Stimulated activated effector memory CD8-positive, alpha-beta T cell treated with anti-CD3 and anti-CD28 coated beads, Interleukin-12 subunit alpha, Interleukin-12 subunit beta, amount 100 ng/mL, for 72 hours (primary cell): ENCODE measurements at places on chromosomes 6 and 20.

GRCh38 chr20:63692436-63693082 lies 3.9 kb upstream of the TNFRSF6B start:
- no peak for DNase-seq

GRCh38 chr6:6661684-6662083 lies 73.2 kb downstream of the LY86 start:
- no peak for DNase-seq

DNA sequence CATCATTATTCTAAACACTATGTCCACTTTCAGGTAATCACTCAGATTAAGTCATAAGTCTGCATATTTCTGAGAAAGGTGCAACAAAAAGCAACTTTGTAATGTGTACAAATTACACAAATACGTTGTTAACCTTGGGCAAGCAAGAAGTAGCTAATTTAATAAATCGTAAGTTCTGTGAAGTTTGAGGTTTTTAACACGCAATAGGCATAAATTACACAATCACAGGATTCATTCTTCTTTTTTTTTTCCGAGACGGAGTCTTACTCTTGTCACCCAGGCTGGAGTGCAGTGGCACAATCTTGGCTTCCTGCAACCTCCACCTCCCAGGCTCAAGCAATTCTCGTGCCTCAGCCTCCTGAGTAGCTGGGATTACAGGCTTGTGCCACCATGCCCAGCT lies 57.2 kb upstream of the F13A1 start:
- DNase-seq, result no peak

- no peak for DNase-seq
Observed at GRCh38 chr6:43077981-43078511, 1.9 kb downstream of the PTK7 start.

DNA sequence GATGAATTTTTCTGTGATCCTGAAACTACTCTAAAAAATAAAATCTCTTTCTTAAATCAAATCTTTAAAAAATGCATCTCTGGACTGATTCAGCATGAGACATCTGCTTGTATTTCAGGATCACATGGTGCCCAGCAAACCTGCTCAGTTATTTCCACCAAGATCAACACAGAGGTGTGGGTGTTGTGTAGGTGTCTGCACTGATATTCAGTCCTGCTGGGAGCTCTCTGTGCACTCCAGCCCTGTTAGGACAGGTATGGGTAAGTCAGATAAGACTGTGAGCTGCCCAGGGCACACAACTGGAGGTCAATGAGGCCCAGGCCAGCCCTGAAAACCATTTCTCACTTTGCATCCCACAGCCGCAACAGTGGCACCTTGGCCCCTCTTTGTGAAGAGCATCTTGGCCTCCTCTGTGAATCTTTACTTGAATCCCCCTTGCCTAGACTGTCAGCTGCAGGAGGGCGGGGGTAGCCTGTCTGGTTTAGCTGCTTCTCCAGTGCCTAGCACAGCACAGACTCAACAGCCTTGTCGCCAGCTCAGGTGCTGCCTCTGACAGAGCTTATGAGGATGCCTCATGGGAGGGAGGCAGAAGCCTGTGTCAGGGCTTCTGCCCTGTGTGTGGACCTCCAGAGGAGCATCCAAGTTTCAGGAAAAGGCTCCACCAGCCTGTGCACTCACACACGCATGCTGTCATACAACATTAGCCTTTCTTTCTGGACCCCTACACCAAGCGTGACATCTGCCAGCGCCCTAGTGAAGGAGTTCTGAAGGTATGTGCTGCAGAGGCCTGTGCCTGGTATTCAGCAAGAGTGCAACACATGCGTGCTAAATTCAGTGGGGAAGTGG lies 187.6 kb upstream of the CST7 start:
- no peak for DNase-seq

DNA sequence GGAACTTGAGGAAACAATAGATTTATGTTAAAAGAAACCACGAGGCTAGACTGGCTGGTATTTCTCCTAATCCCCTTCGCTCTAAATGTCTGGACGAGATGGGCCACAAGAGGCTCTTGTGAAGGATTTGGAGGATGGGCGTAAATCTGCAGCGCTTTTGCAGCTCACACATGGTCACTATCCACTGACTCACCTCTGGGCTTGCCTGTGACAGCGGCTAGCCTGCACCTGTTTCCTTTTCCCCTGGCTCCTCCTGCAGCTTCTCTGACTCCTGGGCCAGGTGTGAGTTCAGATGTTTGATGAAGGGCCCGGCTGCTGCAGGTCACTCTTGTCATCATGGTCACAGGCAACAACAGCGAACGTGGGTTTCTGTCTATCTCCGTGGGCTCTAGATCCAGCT lies 629.4 kb downstream of the CBLN4 start:
- no peak for DNase-seq

GRCh38 chr6:145836772-145837171 lies 22.2 kb upstream of the FBXO30 start:
- no peak for DNase-seq

GRCh38 chr20:61966492-61967244 lies 99.0 kb downstream of the TAF4 start:
- no peak for DNase-seq

- DNase-seq, result no peak
Observed at GRCh38 chr20:60467078-60467477, 508.9 kb downstream of the CDH26 start.

GRCh38 chr6:48628316-48628715 lies 517.3 kb upstream of the PTCHD4 start:
- no peak for DNase-seq

DNA sequence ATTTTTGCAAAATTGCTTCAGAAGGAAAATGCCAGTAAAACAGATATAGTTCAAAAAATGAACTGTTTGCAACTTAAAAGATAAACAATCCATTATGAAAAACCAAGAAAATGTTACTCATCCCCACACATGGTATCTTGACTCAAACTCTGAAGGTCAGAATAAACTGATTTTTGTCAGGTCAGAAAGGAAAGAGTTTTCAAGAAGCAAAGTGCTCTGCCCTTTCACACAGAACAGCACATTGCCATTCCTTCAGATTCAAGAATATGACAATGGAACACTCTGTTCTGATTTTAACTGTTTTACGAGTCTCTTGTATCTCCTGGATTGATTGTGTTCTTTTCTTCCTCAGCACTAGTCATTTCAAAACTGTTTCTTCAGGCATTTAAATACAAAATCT lies 33.8 kb upstream of the NT5E start:
- no peak for DNase-seq

GRCh38 chr6:136740050-136740974 lies 52.0 kb downstream of the MAP3K5 start:
- no peak for DNase-seq

DNA sequence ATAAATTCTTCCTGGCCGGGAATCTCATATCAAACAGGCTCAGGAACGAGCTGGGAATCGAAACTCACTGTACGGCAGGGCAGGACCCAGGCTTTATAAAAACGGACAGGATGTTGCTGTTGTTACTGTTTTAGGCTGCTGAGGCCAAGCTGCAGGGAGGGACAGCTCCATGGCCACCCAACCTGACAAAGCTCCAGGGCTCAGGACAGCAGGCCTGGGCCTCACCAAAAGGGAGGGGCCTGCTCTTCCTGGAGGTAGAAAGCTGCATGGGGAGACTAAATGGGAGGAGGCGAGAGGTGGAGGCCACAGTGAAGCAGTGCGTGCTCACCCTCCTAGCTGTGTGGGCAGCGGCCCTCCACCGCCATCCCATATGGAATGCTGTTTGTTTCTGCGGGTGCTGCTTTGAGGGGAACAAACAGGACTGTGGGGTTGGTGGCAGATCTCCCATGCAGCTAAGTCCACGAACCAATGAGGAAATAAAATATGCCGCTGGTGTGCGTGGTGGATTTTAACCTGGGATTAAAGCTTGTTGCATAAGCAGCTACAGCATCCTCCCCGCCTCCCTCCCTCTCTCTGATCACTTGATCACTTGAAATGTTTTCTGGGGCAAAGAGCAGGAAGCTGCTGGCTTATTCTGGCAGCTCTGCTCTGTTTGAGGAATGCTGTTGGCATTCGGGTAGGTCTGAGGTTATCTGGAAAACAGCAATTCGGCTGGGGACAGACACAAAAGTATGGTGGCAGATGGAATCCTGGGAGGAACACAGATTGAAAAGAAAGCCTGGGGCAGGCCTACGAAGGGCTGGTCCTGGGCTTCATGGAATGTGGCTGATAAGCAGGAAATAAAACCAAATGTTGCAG lies 2.4 kb upstream of the ZMYND8 start:
- DNase-seq, result no peak

DNA sequence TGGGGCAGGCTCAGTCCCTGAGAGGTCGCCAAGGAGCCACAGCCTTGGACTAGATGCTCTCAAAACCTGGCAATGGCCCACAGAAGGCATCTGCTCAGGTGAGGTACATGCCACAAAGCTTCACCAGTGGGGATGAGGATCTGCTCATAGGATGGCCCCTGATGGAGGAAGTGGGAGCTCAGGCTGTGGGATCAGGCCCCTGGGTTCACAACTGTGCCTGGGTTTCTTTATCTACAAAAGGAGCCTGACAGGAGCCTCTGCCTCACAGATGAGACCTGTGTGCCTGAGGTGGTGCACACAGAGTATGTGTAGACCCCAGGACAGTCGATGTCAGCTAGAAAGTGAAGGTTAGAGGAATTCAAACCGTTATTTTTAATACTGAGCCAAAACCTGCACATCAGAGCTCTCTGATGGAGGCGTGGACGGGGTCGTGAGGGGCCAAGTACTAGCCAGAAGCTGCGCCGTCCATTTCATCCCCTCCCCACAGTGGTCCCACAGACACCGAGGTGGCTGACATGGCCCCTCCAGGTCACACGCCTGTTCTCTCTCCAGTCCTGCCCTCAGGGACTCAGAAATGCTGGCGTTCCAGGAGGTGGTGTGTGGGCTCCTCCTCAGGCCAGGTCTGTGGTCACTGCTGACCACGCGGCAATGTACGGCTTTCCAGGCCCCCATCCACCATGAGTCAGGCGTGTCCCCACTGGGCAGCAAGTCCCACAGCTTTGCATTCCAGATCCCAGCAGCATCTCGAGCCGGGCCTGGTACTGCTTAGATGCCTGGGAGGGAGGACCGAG lies 33.3 kb downstream of the NTSR1 start:
- no peak for DNase-seq

- no peak for DNase-seq
Observed at GRCh38 chr20:56943946-56944945, 315.1 kb downstream of the TFAP2C start.

DNA sequence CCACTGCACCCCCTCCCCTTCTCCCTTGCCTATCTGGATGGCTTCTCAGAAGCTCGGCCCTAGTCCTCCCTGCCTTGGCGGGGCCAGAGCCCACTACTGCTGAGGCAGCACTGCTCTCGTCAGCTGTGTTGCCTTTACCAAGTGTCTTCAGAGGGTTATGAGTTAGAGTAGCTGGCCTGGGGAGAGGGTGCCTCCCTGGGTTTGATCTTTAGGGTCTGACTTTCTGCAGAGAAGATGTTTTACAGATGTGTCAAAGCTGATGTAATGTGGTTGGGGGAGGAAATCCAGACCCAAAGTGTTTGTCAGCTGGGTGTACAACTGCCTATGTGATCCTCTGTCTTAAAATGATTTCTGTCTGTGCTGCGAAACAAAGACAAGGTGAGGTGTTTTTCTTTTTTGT lies 30.4 kb upstream of the PI16 start:
- no peak for DNase-seq

DNA sequence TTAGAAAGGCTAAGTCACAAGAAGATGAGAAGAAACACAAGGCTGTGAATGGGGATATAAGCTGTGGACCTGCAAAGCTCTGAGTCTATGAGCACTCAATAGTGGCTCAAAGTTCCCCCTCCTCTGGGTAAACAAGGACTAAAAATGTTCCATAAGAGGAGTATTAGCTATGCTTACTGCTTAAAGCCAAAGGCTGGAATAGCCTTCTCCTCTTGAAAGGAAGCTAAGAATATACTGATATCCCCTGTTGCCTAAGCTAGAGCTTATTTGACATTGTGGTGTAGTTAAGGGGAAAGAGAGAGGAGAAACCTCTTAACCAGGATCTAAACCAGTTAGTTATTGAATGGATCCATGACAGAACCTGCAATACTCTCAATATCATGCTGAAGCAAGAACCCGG lies 45.8 kb downstream of the NOL7 start:
- no peak for DNase-seq
